ENCODE measurements at places on chromosomes 1 and 21.

DNA sequence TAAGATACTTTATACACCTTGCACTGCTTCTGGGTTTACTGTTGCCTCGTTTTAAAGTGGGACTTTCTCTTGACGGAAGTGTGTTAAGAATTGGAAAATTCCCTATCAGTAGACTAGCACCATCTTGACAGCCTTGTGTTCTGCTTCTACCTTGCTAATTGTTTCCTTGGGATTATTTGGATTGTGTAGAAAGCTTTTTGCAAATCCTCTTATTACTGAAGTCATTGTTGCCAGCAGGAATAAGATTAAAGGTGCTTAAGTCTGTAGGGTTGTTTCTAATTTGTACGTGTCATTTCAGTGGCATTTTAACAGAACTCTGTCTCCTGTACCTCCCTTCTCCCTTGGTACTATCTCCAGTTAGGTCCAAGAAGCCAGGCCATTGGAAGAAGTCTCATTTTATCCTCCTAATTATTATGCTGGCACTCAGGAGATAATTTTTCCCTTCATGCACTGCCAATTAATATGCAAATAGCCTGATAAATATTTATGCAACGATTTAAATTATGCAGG is 107.7 kb downstream of the POU2F1 start:
- no peak for DNase-seq

DNA sequence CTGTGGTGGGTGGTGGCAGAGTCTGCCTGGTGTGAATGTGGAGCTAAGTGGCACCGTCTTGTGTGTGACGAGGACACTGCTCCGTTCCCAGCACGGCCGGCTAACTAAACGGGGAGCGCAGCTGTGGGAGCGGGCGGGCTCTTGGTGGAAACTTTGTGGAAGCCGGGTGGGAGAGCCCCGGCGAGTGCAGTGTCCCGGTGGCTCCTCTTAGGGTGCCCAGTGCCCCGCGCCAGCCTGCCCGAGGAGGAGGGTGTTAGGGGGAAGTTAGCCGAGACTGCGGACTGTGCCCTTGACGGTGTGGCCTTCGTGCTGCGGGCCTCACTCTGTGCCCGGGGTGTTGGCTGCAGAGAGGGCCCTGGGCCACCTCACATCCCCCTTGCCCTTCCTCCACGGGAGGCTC is 9.9 kb downstream of the PEX10 start:
- DNase-seq = no peak

DNA sequence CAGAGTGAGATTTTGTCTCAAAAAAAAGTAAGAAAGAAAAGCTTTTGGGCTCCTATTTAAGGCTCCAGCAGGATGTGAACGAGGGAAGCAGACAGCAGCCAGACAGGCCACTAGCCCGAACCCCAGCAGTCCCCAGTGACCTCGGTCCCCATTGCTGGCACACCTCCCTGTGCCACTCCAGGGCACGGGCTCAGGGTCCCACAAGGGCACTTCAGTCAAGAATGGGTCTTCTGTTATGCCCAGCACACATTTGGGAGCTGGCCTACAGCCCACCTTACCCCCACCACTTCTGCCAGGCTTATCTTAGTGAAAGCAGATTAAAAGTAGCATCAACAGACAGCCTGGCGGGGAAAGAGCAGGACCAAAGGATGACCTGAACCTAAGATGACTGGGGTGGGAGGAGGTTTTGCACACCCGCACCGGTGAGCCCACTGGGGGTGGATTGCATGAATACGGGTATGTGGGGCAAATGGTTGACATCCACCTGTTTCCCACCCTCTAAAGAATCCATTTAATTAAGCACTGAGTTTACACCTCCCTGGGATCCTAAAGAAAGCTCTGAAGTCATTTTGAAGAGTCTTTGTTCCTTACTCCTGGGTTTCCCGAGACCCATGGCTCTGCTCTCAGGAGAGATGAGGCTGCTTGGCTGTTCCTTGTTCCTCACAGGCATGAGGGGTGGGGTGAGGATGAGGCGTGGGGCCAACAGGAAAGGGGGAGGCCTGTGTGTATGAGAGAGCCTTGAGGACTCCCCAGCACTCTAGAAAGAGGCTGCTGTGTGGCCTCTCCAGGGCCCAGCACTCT is 4.7 kb downstream of the CHI3L1 start:
- DNase-seq = no peak

GRCh38 chr1:235739124-235739523 is 89.5 kb upstream of the GNG4 start:
- DNase-seq = peak; percentile 72

DNA sequence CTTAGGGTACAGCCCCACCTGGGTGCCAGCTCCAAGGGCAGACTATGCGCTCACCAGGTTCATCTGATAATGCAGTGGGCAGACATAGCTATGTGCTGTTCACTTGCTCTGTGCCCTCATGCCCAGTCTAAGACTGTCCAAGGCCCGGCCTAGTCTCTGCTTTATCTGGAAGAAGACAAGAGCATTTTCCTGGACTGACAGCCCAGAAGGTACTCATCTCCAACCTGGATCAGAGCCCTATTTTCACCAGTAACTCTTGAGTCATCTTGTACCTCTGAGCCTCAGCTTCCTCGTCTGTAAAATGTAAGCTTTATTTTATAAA is 28.5 kb upstream of the LRRC8C start:
- no peak for DNase-seq

- peak; percentile 92 for DNase-seq
These were observed 229.2 kb downstream of the RHOU start for GRCh38 chr1:228964178-228965089.
